Fibroblast of the conjunctiva (primary cell): ENCODE measurements at places on chromosomes 4 and X.

DNA sequence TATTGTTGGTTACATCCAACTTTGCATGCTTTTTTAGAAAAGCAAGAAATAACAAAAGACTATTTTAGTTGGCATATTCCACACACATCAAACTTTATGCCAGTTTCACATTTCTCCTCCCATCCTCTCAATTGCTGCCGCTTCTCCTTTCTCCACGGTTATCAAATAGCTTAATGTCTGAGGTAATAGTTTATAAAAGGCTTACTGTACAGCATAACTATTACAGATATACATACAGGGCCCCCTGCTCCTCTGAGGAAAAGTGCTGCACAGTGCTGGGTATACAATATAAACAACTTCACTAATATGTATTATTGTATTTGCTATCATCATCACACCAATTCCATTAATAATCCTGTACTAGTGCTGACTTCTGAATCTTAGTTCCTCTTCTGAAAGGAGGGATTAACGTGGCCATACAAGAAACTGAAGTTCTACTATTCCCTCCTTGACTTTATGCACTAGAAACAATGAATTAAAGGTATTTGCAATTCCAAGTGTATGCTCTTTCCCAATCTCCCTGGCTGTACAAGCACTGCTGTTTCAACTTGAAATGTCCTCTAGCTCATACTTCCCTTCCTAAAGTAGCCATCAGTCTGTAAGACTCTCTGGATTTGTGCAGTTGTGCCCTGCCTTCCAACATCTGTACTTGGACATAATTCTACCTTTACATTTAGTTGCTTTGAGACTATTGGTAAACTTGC, 2.5 kb downstream of the CCNI start:
- DNase-seq = no peak

GRCh38 chr4:6634746-6635145, 5.7 kb upstream of the MRFAP1 start:
- no peak for DNase-seq

DNA sequence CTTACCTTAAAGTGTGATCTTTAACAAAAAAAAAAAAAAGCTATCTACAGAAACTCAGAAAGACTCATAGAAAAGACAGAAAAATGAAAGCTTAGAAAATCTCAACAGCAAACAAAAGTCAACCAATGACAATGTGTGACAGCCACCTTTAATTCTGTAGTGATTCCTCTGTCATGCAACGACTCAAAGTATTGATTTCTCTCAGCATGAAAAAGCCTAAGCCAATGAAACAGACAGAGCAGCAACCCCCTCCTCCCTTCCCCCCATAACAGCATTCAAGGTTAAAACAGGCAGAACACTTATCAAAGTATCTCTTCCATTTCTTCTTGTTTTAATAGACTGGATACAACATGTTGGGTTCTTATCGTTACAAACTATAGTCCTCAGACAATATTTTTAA, 112.5 kb downstream of the MAB21L2 start:
- no peak for DNase-seq

GRCh38 chr4:44479731-44480130, 31.1 kb upstream of the KCTD8 start:
- no peak for DNase-seq

- no peak for DNase-seq
These were observed 2.5 kb downstream of the SH3BP2 start for GRCh38 chr4:2795300-2795892.

DNA sequence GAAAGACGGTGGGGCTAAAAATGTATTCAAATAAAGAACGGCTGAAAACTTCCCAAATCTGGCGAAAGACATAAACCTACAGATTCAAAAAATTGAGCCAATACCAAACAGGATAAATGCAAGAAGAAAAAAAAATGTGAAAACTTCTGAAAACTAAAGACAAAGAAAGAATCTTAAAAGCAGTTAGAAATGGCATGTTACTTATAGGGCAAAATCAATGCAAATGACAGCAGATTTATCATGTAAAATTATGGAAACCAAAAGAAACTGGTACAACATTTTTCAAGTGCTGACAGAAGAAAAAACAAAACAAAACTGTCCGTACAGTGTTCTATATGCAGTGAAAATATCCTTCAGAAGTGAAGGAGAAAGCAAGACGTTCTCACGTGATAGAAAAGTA, 239.0 kb downstream of the PDGFC start:
- no peak for DNase-seq
